ENCODE measurements at places on chromosomes 7 and 10.

- DNase-seq: no peak
These were observed 63.2 kb downstream of the CACNB2 start for GRCh38 chr10:18203471-18203870.

DNA sequence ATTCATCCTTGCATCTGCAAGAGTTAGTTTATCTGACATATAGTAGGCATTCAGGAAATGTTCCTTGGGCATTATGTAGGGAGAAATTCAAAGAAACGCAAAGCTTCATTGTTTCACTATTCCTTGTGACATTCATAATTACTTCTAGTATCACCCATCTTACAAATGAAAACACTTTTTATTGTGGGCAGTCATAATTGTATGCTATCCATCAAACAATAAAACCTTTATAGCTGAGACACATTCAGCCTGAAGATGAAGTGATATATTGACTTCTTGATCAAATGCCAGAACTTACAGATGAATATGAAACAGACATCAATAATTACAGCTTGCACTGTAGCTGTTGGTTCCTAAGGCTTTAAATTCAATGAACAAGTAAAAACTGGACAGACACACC, 36.4 kb downstream of the FAM204A start:
- DNase-seq: no peak

- no peak for DNase-seq
These were observed 35.9 kb downstream of the BLNK start for GRCh38 chr10:96235326-96236089.

DNA sequence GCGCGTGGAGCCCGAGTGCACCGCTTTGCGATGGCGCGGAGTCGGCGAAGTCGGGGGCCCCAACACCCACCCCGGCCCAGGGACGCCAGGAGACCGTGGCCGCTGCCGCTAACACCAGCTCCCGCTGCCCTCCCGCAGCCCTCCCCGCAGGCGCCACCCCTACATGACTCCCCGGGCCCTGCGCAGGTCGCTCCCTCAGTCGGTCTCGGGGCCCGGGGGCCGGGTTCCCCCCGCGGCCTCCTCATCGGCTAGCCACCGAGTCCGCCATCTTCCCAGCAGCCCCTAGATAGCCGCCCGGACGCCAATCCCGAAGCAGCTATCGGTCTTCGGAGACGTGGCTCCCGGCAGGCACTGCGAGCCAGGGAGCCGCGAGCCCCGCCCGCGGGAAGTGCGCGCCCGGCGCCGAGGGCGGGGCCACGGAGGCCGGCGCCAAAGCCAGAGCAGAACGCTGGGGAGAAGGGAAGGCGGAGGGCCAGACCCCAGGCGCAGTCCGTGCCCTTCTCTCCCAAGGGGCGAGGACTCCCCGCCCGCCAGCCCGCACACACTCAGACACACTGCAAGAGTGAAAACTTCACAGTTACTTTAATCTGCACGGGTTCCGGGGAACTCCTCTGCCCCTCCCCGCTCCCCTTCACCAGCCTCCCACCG, at the start of gene FASTK:
FASTK (minus strand) TSS at position 288 of the 648 bp plus-strand sequence; CDS start at position 245, 43 bp downstream.
- DNase-seq: peak; percentile 84

DNA sequence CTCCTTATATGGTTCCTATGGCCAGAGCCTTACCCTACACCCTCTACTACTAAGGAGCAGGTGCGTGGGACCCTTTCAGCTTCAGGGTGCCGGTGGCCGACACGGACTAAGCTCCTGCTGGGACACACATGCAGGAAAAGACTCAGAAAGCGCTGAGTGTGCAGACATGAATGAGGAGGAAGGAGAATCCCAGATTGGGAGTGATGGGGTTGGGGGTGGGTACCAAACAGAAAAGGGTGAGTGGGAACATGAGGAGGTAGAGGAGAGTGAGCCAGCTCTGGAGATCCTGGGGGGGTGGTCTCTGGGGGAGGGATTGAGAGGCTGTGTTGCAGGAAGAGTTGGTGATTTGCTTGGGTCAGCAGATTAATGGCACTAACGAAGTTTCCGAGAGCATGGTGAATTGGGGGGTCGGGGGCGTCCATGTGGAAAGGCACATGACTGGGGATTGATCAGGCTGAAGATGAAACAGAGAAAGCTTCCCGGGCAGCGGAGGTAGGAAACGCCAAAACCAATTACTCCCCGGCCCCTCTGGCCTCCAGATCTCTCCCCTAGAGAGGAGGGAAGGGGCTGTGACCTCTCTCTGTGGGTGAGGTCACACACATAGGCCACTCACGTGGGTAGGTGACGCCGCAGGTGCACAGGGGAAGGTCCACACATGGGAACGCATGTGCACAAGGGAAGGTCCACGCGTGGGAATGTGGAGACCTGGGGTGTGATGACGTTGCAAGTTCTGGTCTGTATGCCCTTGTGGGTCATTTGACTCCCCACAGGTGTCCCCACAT, 37.9 kb upstream of the SLF2 start:
- no peak for DNase-seq
